ENCODE measurements at places on chromosomes 6 and 20.

GRCh38 chr6:89479897-89480296 is 46.9 kb downstream of the ANKRD6 start:
- peaks cover 4% of the 10 kb centered on the region for H3K4me1 ChIP-seq
- H3K27ac ChIP-seq, result no peak overlapping the region
- no peak for DNase-seq
- no peaks in the 10 kb centered on the region for H3K27me3 ChIP-seq
- H3K36me3 ChIP-seq, result no peaks in the 10 kb centered on the region
- H3K4me3 ChIP-seq, result no peak overlapping the region

DNA sequence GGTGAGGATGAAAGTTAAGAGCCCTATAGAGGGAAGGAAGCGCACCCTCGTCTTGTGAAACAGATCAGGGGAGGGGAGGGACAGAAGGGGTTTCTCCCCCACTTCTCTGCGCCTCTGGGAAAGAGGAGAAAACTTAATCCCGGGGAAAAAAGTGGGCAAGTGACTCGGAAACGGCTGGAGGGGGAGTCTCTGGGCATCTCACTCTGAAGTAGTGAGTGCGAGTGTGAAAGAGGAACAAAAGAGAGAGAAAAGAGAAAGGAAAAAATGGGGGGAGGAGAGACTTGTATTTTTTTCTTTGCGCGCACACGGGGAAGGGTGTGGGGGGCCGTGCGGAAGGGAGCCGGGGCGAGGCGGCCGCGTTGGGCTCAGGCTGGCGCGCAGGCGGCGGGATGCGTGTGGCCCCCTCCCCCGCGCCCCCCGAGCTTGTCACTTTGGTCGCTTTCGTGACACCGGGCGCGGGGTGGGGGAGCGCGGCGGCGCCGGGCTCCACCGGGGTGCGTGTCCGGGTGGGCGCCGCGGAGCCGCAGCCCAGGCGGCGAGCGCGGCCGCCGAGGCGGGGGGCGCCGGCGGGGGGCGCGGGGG is 454 bp downstream of the L3MBTL3 start:
- peak overlapping the region; percentile 90 for H3K4me3 ChIP-seq
- H3K27ac ChIP-seq, result peak overlapping the region; percentile 92
- H3K36me3 ChIP-seq, result peaks cover 7% of the 10 kb centered on the region
- no peaks in the 10 kb centered on the region for H3K27me3 ChIP-seq
- peaks cover 28% of the 10 kb centered on the region for H3K4me1 ChIP-seq
- DNase-seq, result peak; percentile 89

DNA sequence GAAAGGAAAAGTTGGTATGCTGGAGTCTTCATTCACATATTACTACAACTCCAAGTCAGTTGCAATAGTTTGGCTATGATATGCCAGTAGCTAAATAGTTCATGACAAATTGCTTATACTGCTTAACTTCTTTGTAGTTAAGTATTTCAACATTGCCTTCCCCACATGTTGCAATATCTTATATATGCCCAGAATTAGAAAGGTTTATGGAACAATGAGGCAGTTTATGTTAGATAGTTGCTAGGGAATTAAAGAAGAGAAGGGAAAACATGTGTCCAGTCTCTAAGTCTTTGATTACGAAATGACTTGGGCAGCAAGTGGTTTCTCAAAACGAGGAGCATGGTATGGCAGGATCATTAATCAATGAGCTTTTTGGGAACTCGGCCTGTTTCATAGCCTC is 145.8 kb downstream of the PLCB4 start:
- no peaks in the 10 kb centered on the region for H3K36me3 ChIP-seq
- no peaks in the 10 kb centered on the region for H3K27me3 ChIP-seq
- H3K4me3 ChIP-seq, result no peak overlapping the region
- no peak for DNase-seq
- H3K4me1 ChIP-seq, result peaks cover 5% of the 10 kb centered on the region

DNA sequence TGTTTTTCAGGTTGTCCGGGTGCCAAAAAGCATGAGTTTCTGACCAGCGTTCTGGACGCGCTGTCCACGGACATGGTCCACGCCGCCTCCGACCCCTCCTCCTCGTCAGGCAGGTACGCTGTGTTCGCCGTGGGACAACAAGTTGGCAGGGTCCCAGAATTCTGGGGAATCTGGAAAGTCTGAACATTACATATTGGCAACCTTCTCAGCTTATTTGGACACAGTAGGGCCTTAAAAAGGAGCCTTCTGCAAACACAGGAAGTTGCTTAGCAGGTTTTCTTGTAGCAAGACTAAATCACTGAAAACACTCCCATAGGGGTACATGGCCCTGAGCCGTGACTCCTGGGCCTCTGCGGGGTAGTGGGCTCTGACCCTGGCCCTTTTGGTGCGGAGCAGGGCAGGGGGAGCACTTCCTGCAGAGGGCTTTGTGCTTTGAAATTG is 209.7 kb downstream of the SMOC2 start:
- no peak overlapping the region for H3K27ac ChIP-seq
- H3K4me3 ChIP-seq, result no peak overlapping the region
- H3K27me3 ChIP-seq, result peaks cover 5% of the 10 kb centered on the region
- DNase-seq, result no peak

GRCh38 chr20:51062065-51062464 is 39.2 kb upstream of the KCNG1 start:
- no peak overlapping the region for H3K27ac ChIP-seq
- H3K27me3 ChIP-seq, result peaks cover 9% of the 10 kb centered on the region
- H3K36me3 ChIP-seq, result no peaks in the 10 kb centered on the region

- H3K36me3 ChIP-seq, result no peaks in the 10 kb centered on the region
- H3K4me3 ChIP-seq, result no peak overlapping the region
- no peaks in the 10 kb centered on the region for H3K27me3 ChIP-seq
- no peaks in the 10 kb centered on the region for H3K4me1 ChIP-seq
- no peak for DNase-seq
- no peak overlapping the region for H3K27ac ChIP-seq
These were observed 131.1 kb upstream of the PDE10A start for GRCh38 chr6:165794179-165794601.

GRCh38 chr6:169171951-169172350 is 81.7 kb downstream of the THBS2 start:
- H3K4me1 ChIP-seq, result no peaks in the 10 kb centered on the region
- no peaks in the 10 kb centered on the region for H3K27me3 ChIP-seq
- no peaks in the 10 kb centered on the region for H3K36me3 ChIP-seq

- H3K27me3 ChIP-seq, result no peaks in the 10 kb centered on the region
- H3K36me3 ChIP-seq, result no peaks in the 10 kb centered on the region
- H3K27ac ChIP-seq, result peak overlapping the region; percentile 71
These were observed 55.3 kb upstream of the ADTRP start for GRCh38 chr6:11833626-11834592.

GRCh38 chr6:158408552-158409130 is 96.4 kb downstream of the TULP4 start:
- H3K27me3 ChIP-seq, result no peaks in the 10 kb centered on the region
- H3K4me1 ChIP-seq, result peaks cover 8% of the 10 kb centered on the region
- H3K36me3 ChIP-seq, result peaks cover 5% of the 10 kb centered on the region
- no peak for DNase-seq
- H3K4me3 ChIP-seq, result no peak overlapping the region
